PC-3 (cell line): ENCODE measurements at places on chromosomes 6 and 20. TPM values are rescaled to one million over a fixed set of nuclear protein-coding genes. Genes with fewer than 3 reads are reported as not detected.

- DNase-seq = no peak
Measured at GRCh38 chr6:137846772-137847313, 20.2 kb upstream of the TNFAIP3 start.

Gene RFX6
- total RNA-seq = 0.15 and 0.17 TPM in 2 replicates

GRCh38 chr6:1326535-1327121 is 14.7 kb downstream of the FOXQ1 start:
- peak; percentile 21 for DNase-seq

DNA sequence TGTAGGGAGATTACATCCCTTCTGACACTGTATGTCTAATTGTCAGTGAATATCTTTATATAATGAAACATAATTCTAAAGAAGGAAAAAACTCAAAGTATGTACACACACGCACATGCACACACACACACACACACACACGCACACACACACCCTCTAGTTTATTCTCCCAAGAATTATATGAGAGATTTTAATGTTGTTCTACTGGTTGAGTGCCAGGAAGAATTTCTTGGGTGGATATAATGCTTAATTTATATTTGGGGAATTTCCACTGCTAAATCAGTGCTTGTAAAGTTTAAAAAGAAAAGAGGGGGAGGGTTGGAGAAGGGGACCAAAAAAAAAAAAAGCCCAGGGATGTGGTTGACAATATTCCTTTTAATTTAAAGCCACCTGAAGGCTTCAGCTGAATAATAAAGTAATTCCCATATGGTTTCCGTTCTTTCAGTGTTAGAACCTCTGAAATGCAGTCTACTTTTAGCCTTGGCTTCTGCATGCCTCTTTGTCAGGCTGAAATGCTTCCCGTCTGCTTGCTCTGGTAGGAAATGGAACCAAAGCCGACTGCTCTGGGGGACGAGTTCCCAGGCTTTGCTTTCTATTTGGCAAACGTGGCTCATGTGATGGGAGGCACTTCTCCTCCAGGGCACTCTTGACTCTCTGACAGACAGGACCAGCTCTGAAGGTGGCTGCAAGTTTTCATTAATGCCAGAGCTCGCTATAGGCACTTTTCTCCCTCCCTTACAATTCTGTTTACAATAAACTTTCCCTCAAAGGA is 225.4 kb downstream of the PRL start:
- DNase-seq = no peak

Gene TAGAP
- total RNA-seq = not detected in 2 replicates

Gene PCSK2
- total RNA-seq = not detected in 2 replicates

Gene ID4
- total RNA-seq = 1.2 and 1.4 TPM in 2 replicates

Gene CEP162
- 1.7 and 2.3 TPM in 2 replicates for total RNA-seq

Gene APCDD1L
- 2.0 and 4.9 TPM in 2 replicates for total RNA-seq

DNA sequence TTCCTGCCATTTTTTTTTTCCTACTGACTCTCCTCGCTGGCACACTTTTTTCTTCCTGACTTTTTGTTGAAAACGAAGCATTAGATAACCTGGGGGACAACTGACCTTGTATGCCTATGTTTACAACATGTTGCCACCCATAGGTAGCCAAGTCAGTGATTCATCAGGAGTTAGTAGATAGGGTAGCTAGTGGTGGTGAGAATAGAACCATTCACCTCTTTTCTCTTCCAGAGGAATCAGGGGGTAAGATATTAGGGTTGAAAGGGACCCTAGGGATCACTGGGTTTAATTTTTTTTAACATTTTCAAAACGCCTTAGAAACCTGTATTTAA is 427.9 kb upstream of the FLRT3 start:
- no peak for DNase-seq

DNA sequence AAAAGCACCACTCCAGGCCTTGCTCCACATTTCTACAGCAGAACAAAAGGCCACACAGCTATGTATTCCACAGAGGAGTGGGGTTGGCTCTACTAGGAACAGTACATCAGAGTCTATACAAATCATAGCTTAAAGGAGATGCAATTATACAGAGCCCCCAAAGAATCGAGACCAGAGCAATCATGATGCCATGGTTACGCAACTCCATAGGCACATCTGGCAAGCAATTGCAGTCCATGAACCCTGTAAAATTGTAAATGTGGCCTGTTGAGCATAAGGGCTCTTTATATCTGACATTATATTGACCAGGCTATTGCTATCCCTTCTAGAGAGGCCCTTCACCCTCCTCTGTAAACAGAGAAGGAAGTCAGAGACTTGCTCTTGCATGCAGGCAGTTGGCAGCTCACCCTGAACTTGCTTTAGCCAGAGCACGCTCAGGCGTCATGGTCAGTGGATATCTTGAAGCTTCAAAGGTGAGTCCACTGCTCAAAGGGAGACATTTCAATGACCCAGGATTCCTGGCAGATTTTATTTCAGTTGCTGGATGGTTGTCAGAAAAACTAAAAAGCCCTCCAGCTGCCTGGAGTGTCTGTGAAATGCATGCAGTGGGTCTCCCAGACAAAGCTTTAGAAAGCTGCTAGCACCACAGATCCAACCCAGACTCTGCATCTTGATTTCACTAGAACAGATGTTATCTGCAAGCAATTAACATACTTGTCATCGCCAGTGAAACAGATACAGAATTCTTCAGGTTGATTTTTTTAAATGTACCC is 357.2 kb downstream of the CENPW start:
- DNase-seq = no peak

- peak; percentile 37 for DNase-seq
Measured at GRCh38 chr20:10523443-10523842, 88.3 kb downstream of the SLX4IP start.

Gene CSNK2A1
- 147 and 161 TPM in 2 replicates for total RNA-seq

DNA sequence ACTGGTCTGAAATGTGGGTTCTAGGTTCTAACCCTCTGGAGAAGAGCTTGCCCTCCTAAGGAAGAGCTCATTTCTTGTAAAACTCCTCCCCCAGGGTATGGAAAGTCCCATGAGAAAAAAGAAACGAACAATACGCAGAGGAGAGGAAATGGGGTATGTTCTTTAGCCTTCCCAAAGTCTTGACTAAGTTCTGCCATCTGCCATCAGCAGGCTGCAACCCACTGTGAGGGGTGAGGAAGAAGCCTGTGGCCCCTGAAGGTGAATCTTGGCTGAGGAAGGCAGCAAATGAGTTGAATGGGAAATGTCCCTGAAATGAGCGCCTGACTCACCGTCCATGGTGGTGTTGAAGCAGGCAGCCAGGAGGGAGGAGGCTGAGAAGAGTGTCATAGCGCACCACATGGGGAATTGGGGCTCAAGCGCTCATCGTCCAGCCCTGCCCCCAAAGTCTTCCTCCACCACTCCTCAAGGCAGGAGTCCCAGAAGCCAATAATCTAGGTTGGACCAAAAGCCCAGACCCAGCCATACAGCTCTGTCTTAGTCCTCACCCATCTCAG is 10.4 kb upstream of the MATN4 start:
- DNase-seq = no peak

Gene ERMARD
- 16.3 and 24.2 TPM in 2 replicates for total RNA-seq

Gene RIPPLY2
- total RNA-seq = not detected in 2 replicates
